H54 (cell line): ENCODE measurements at places on chromosomes 5 and 9.

- no peak for DNase-seq
Observed at GRCh38 chr9:132404228-132404881, 2.3 kb downstream of the TTF1 start.

- DNase-seq: no peak
Observed at GRCh38 chr5:145743396-145744061, 91.6 kb downstream of the PRELID2 start.

DNA sequence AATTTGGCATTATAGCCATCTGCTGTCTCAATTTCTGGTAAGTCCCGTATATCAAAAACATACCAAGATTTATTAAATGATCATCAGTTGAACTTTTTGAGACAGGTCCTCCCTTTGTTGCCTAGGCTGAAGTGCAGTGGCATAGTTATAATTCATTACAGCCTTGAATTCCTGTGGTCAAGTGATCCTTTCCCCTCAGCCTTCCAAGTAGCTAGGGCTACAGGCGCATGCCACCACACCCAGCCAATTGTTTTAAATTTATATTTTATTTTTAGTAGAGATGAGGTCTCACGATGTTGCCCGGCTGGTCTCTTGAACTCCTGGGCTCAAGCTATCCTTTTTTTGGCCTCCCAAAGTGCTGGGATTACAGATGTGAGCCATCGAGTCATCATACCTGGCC lies 418.9 kb downstream of the ARHGEF28 start:
- no peak for DNase-seq

GRCh38 chr5:124790301-124790894 lies 44.0 kb upstream of the ZNF608 start:
- DNase-seq: no peak

DNA sequence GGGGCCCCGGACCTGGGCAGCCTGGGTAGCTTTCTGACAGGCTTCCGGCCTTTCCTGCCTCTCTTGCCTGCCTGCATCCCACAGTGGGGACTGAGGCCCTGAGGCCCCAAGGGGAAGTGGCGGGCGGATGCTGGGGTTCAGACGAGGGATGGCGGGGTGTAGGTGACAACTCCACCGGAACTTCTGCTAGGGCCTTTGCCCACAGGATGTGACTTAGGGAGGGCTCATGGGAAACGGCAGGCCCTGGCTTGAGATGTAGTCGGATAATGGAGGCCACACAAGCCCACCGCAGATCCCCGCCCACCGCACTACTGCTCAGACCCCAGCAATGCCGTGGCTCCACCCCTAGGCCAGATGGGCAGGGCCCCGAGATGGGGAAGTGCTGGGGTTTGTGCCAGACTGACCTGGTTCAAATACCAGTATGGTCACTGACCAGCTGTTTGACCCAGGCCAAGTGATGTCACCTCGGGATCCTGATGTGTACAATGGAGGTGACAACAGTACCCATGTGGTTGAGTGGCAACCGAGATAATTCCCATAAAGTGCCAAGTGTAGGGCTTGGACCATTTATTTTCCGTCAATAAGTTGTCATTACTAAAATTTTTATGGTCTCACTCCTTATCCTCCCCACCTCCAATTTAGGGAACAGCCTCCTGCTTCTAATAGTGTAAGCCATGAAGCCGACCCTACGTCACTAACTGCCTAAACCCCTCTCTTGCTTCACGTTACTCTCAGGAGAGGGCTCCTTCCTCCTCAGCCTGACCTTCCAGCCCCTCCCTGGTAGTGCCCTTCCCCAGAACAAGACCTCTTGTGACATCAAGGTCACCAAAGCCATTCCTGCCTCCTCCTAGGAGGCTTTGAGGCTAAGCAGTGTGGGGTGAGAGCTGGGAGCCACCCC lies 2.5 kb upstream of the CDK9 start:
- no peak for DNase-seq
